Left lung (tissue), 14 donors: ENCODE measurements at places on chromosomes 16 and 17.

GRCh38 chr17:66275651-66276050 lies 26.8 kb upstream of the PRKCA start:
- DNase-seq: no peak

DNA sequence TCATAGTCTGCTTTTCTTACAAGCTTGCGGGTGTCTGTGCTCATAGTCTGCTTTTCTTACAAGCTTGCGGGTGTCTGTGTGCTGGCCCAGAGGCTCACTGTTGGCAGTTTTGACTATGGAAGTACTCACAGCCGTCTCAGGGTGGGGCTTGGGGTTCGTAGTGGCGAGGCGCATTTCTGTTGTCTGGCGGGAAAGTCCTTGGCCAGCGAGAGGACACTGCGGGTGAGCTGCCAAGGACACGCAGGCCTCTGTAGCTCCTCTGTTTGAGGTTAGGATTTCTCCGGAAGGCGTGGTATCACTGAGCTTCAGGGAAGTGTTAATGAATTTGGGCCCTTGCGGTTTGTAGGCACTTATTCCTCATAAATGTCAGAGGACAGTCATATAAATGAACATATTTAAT lies 13.5 kb downstream of the TBCD start:
- DNase-seq: no peak

GRCh38 chr16:11162586-11163268 lies 93.3 kb downstream of the SOCS1 start:
- no peak for DNase-seq

- DNase-seq: no peak
Measured at GRCh38 chr16:69057400-69058378, 47.8 kb upstream of the HAS3 start.

- no peak for DNase-seq
Measured at GRCh38 chr17:1153795-1154546, 25.8 kb downstream of the ABR start.
